Peyer's patch (tissue), 4 donors: ENCODE measurements at places on chromosomes 6 and 20. TPM values are rescaled to one million over a fixed set of nuclear protein-coding genes. Genes with fewer than 3 reads are reported as not detected.

DNA sequence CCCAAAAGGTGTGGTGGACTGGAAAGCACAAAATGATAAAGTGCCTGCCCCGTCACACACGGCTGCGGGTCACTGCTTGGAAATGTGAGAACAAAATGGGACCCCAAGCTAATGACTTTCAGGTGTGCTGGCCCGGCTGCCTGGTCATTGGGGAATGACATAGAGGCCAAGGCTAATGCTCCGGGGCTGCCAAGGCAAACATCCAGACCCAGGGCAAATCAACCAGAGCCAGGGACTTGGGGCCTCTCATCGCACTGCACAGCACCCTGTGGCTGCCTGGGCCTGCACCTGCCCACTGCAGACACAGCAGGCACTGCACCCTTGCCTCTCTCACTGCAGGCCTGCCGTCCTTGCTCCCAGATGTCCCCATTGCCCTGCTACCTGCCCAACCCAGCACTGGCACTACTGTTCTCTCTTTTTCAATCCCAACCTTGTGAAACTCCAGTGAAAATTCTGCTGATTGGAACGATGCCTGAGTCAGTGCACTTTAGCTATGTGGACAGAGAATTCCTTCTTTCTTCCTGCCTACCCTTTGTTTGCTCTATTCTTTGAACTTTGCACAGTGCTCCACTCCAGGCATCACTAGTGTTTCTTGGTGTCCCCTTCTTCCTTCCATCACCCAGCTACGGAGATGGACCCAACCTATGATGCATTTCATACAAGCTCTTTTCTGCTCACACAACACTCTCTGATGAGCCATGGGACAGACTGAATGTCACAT lies 849.5 kb downstream of the MAFB start:
- no peaks in the 10 kb centered on the region for H3K4me1 ChIP-seq

DNA sequence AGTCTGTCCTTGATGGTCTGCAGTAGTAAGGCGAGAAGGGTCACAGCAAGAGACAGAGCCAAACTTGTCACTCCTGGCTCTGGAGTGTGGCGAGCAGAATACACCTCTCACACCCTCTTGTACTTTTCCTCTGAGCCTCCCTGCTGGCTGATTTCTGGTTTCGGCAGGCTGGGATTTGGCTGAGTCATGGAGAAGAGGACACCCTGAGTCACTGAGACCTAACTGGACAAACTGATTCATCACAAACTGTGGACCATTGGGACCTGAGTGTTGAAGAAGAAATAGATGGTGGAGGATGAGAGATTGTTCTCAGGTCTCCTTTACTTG lies 101.7 kb downstream of the F13A1 start:
- no peak overlapping the region for H3K27ac ChIP-seq
- no peaks in the 10 kb centered on the region for H3K4me1 ChIP-seq
- H3K27me3 ChIP-seq = no peaks in the 10 kb centered on the region
- no peak for DNase-seq
- no peaks in the 10 kb centered on the region for H3K36me3 ChIP-seq

GRCh38 chr6:3899061-3899460 lies 49.9 kb downstream of the FAM50B start:
- H3K27ac ChIP-seq = no peak overlapping the region
- DNase-seq = no peak
- no peaks in the 10 kb centered on the region for H3K4me1 ChIP-seq
- H3K36me3 ChIP-seq = no peaks in the 10 kb centered on the region

SNAP25 gene
- total RNA-seq = 1.6 TPM

GRCh38 chr6:170473301-170473717 lies 79.8 kb downstream of the PSMB1 start:
- H3K36me3 ChIP-seq = no peaks in the 10 kb centered on the region
- H3K27ac ChIP-seq = no peak overlapping the region
- no peaks in the 10 kb centered on the region for H3K27me3 ChIP-seq
- H3K4me3 ChIP-seq = no peak overlapping the region
- DNase-seq = no peak
- H3K4me1 ChIP-seq = no peaks in the 10 kb centered on the region
